Memory B cell (primary cell): ENCODE measurements at places on chromosomes 3 and 15.
A peak's percentile ranks its signal among the peaks of the same experiment; 100 is the strongest.

DNA sequence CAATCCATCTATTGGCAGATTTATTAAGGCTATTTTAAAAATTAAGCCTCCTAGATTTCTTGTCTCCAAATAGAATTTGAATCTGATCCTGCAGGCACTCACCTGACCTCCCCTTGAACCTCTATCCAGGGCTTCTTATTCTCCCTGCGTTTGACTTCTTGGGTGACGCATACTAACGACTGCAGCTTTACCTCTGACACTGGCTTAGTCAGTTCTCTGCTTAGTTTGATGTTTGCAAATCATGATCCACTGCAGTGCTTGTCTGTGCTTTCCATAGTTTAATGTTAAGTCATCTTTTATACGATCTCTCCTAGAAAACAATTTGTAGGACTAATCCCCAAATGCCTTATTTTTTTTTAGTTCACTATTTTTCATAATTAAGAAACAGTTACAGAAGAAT is 233.1 kb downstream of the ROBO1 start:
- no peaks in the 10 kb centered on the region for H3K36me3 ChIP-seq
- no peak for DNase-seq
- no peaks in the 10 kb centered on the region for H3K4me1 ChIP-seq
- no peak overlapping the region for H3K27ac ChIP-seq
- no peak overlapping the region for H3K4me3 ChIP-seq
- H3K27me3 ChIP-seq: no peaks in the 10 kb centered on the region

DNA sequence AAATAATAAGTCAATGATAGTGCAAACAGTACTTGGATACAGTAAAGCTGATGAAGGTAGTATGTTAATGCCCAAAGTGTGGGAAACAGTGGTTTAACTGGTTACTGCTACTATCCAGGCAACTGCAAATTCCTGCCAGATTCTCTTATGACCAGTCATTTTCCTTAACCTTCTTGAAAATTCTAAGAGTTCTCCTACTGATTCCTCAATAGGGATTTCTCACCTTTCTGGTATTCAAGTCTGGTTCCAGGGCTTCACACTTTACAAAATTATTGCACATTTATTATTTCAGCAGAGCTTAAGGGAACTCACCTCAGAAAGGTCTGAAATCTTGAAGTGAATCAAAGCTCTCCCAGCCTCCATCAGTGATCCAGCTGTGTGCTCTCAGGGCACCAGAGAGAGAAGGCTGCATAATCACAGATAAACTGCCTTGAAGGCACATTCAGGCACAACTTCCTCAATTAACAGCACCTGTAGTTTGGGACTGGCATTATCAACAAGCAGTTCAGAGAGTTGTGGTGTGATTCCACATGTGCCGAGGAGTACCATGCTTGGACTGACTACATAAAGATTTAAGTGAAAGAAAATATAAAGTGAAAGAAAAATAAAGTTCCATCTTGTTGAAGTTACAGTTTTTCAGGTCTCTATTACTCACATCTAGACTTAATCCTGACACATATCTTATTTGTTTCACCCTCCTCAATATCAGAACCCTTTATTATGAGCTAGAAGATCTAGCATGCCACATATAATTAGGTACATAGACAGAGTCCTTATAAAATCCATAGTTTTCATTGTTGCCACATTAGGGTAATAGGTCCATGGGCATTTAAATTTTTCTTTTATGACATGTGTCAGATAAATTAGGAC is 59.5 kb upstream of the TIPARP start:
- no peaks in the 10 kb centered on the region for H3K27me3 ChIP-seq

DNA sequence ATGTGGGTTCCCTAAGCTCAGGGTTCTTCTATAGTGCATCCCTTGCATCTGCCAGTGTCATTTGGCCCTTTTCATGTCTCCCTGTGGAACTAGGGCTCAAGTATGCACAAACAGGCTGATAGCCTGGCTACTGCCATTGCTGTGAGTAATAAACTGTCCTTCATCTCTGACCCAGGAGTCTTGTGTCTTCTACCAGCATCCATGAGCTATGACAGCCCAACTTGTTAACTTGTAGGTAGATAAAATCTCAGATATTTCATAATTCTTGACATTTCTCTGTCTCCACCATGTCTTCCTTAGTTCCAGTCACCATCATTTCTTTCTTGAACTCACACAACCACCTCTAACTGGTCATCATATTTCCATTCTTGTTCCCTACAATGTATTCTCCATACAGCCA is 19.5 kb upstream of the BCL2L10 start:
- H3K27ac ChIP-seq: no peak overlapping the region
- H3K4me1 ChIP-seq: peaks cover 10% of the 10 kb centered on the region
- no peak overlapping the region for H3K4me3 ChIP-seq
- peaks cover 29% of the 10 kb centered on the region for H3K36me3 ChIP-seq

- H3K4me3 ChIP-seq: no peak overlapping the region
- no peak overlapping the region for H3K27ac ChIP-seq
- H3K27me3 ChIP-seq: peaks cover 2% of the 10 kb centered on the region
- H3K36me3 ChIP-seq: no peaks in the 10 kb centered on the region
- H3K4me1 ChIP-seq: no peaks in the 10 kb centered on the region
These were observed 259.2 kb downstream of the LSAMP start for GRCh38 chr3:116186049-116186448.

DNA sequence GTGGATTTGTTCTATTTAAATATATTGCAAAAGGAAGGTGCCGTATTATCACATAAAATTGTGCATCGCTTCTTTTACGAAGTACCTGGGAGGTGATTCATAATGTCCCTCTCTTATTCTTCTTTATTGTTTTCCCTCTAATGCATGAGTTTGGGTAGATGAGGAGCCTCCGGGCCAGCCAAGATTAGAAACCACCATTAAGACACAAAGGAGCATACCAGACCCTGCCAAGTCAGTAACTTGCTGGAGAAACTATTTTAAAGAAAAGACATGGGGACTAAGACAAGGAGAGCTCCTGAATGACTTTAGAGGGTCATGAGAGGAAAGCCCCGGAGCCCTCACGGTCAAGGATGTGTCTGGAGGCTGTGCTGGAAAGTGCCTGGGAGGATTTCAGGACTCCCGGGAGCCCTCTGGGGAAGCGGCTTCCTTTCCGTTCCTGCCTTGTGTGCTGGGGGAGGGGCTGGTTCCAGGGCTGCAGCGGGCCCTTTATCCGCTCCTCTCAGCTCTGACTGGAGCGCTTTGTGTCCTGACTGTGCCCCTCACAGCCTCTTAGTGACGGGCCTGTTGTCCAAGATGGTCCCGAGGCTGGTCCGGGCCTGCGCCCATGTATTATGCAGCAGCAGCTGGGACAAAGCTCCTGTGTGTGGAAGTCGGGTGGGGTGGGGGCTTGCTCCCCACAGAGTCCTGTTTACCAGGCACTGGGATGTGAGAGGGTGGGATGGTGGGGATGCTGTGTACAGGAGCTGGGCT is 35.7 kb downstream of the CORO2B start:
- H3K27me3 ChIP-seq: peaks cover 2% of the 10 kb centered on the region
- H3K27ac ChIP-seq: no peak overlapping the region
- no peak for DNase-seq

- H3K4me3 ChIP-seq: no peak overlapping the region
- H3K36me3 ChIP-seq: no peaks in the 10 kb centered on the region
- H3K27me3 ChIP-seq: peaks cover 6% of the 10 kb centered on the region
These were observed 85.2 kb downstream of the FAM174B start for GRCh38 chr15:92570391-92570790.

- H3K4me3 ChIP-seq: no peak overlapping the region
- H3K4me1 ChIP-seq: peaks cover 57% of the 10 kb centered on the region
- H3K27ac ChIP-seq: no peak overlapping the region
These were observed 18.9 kb downstream of the SH3BP5 start for GRCh38 chr3:15313461-15313860.

DNA sequence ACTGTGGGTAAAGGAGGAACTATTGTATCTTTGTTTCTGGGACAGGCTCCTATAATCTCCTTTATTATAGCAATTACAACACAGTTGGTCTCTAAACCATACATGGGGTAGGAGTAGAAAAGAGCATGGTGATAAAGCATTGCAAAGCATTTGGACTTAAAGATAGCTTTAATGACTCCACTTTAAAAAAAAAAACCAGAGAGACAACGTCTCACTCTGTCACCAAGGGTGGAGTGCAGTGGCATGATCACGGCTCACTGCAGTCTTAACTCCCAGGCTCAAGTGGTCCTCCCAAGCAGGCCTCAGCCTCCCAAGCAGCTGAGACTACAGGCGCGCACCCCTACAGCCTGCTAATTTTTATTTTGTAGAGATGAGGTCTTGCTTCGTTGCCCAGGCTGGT is 68.2 kb downstream of the DENND4A start:
- H3K4me1 ChIP-seq: no peaks in the 10 kb centered on the region
- peaks cover 18% of the 10 kb centered on the region for H3K36me3 ChIP-seq
- H3K4me3 ChIP-seq: no peak overlapping the region

GRCh38 chr3:48989796-48990635 is at the start of gene P4HTM:
P4HTM (plus strand) TSS chr3:48990241; CDS start chr3:48990257, 16 bp downstream.
- peaks cover 3% of the 10 kb centered on the region for H3K36me3 ChIP-seq
- H3K27ac ChIP-seq: peak within 1 kb of the TSS; percentile 89
- H3K27me3 ChIP-seq: no peaks in the 10 kb centered on the region
- peaks cover 25% of the 10 kb centered on the region for H3K4me1 ChIP-seq
- peak within 1 kb of the TSS; percentile 94 for H3K4me3 ChIP-seq

- no peak overlapping the region for H3K27ac ChIP-seq
- peaks cover 9% of the 10 kb centered on the region for H3K4me1 ChIP-seq
- H3K27me3 ChIP-seq: no peaks in the 10 kb centered on the region
- H3K36me3 ChIP-seq: peaks cover 13% of the 10 kb centered on the region
These were observed 133.9 kb upstream of the LRRFIP2 start for GRCh38 chr3:37308247-37308646.

- no peaks in the 10 kb centered on the region for H3K27me3 ChIP-seq
- DNase-seq: no peak
- H3K4me1 ChIP-seq: no peaks in the 10 kb centered on the region
- no peaks in the 10 kb centered on the region for H3K36me3 ChIP-seq
These were observed 1229.1 kb downstream of the ROBO2 start for GRCh38 chr3:78268716-78269668.

- H3K27ac ChIP-seq: no peak overlapping the region
- H3K4me3 ChIP-seq: no peak overlapping the region
- H3K27me3 ChIP-seq: peaks cover 3% of the 10 kb centered on the region
- H3K36me3 ChIP-seq: no peaks in the 10 kb centered on the region
- no peaks in the 10 kb centered on the region for H3K4me1 ChIP-seq
These were observed 253.6 kb upstream of the PEX5L start for GRCh38 chr3:180290300-180290699.

DNA sequence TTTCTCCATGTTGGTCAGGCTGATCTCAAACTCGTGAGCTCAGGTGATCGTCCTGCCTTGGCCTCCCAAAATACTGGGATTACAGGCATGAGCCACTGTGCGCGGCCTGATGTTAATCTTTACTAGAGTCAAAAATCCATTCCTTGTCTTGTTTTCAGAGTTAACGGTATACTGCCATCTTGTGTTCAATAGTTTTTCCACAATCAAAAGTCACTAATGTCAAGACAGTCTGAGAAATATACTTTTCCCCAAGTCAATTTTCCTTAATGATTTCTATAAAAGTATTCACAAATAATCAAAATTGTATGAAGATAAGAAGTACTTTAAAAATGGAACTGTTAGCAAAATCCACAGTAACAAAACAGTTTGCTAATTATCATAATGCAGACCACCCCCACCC is 8.5 kb downstream of the CRBN start:
- H3K27ac ChIP-seq: no peak overlapping the region
- H3K4me1 ChIP-seq: peaks cover 13% of the 10 kb centered on the region
- no peak overlapping the region for H3K4me3 ChIP-seq
- H3K27me3 ChIP-seq: no peaks in the 10 kb centered on the region
- DNase-seq: no peak
